ENCODE measurements at places on chromosomes 3 and 15. TPM values are rescaled to one million over a fixed set of nuclear protein-coding genes. Genes with fewer than 3 reads are reported as not detected.

The RASA2 gene
- total RNA-seq = 48.4 TPM

The DPPA2 gene
- total RNA-seq = 1.2 TPM

The RAB5A gene
- 60.5 TPM for total RNA-seq

The PXYLP1 gene
- 30.5 TPM for total RNA-seq

The PLOD2 gene
- total RNA-seq = 29.2 TPM

- no peak for DNase-seq
Observed at GRCh38 chr3:153245661-153246060, 83.6 kb downstream of the RAP2B start.

The FNDC3B gene
- total RNA-seq = 29.5 TPM

The TRH gene
- total RNA-seq = 0.19 TPM

DNA sequence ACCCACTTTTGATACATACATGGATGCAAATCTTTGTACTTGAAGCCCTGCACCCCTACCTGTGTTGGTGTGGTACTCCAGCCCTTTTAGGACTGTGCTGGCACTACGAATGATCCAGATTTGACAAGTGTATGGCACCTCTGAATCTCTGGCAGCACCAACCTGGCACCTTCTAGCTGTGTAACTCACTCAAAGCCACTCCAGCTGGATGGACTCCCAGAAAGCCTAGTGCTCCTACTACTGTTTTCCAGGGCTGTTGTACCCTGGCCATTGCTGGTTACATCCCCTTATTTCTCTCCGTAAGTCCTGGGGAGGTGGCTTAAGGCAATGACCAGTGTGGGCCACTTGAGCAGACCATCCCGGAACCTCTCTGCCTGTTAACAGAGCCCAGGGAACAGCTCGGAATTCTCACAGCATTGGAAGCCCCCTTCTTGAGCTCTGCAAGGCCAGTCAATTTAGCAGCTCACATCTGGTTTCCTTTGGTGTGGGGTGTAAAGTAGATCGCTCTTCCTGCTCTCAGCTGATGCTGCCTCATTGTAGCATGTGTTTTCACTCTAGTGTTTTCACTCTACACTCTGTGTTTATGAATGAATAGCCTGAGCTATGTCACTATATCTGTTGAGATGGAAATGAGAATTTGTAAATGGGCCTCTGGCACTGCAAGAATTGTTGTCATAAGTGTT is 12.2 kb downstream of the CALML4 start:
- DNase-seq = no peak

GRCh38 chr3:72177075-72178050 is 392.4 kb upstream of the PROK2 start:
- DNase-seq = no peak

The PLA2G4E gene
- total RNA-seq = not detected

GRCh38 chr3:23246651-23247050 is 43.5 kb downstream of the UBE2E2 start:
- no peak for DNase-seq

All from neural progenitor cell (in vitro differentiated cells).